RKO (cell line): ENCODE measurements at places on chromosomes 5 and 9.

DNA sequence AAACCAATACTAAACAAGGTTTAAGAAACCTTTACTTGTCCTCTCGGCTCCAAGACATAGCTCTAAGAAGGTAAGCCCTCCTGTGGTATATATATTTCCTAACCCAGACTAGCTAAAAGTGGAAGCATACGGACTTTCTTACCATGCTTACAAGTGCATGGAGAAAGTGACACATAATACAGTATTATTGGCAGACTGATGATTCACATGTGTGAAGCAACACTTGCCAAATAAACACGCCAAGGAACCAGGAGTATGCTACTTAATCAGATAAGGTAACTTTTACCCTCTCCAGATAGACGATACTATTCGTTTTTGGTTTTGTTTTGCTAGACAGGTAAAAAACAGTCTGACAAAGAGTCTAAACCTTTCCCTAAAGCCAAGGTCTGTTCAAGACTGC, 264.1 kb downstream of the MLLT3 start:
- DNase-seq, result peak; percentile 14

DNA sequence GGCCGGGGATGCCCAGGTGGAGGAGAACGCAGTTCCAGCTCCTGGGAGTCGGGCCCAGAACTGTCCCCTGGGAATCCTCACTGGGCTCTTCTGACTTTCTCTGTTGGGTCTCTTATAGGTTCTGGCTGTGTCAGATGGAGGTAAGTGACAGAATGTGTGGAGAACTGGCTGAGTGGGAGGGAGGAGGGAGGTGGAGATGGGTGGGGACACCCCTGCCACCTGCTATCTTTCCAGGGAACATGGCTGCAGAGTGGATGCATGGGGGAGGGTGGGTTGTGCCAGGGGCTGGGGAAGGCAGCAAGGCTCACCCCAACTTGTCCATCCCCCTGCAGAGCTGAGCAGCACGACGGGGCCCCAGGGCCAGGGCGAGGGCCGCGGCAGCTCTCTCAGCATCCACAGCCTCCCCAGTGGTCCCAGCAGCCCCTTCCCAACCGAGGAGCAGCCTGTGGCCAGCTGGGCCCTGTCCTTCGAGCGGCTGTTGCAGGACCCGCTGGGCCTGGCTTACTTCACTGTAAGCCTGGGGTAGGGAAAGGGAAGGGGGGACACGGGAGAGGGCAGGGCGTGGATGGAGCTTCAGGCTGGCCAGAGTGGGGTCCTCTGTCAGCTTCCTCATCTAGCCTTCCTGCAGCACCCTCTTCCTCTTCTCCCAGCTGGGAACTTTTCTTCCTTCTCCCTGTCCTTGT, 8.3 kb downstream of the RGS14 start:
- DNase-seq, result no peak

GRCh38 chr5:43780586-43780985, 177.6 kb downstream of the NNT start:
- no peak for DNase-seq

DNA sequence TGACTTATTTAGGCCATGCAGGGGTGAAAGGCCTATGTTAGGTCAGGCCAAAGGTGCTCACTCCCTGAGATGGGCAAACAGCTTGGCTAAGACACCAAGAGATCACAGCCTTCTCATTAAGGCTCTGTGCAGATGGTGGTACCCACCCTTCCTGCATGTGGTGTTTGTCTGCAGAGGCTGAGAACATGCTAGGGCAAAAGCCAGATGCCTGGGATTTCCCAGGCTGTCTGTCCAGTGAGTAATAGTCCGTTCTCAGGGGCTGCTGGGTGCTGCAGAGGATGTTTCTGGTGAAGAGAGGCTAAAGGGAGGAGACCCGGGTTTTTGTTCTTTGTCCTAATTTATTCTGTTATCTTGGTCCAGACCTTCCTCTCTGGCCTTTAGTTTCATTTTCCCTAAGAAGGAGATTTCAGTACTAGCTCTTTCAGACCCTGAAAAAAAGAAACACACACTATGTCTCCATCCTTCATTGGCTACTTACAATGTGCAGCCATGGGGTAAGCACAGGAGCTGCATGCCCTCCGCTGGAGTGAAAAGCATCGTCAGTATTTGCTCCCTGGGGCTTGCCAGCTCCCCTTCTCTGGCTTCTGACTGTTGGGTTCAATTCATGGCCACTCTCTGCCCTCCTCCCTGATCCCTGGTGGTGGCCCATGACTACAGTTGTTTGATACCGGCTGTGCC, 23.4 kb upstream of the GLRA1 start:
- DNase-seq, result no peak

- DNase-seq, result peak; percentile 48
These were observed 373.6 kb downstream of the ADGRV1 start for GRCh38 chr5:90932052-90932699.

GRCh38 chr9:33813712-33814641, 3.0 kb upstream of the UBE2R2 start:
- DNase-seq, result peak; percentile 81

DNA sequence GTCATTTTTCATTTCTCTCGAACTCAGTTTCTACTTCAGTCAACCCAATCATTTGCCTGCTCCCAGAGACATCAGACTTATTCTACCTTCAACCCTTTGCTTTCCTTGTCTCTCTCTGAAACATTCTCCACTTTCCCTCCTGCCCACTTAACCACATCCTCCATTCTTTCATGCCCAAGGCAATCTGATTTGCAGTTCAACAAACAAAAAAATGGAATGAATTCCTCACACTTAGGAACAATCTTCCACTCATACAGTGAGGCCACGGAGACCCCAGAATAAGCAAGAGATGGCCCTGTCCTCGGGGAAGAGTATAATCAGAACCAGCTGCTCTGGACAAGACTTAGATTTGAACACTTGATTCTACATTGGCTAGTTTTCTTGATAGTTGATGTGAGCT, 180.5 kb downstream of the RFK start:
- DNase-seq, result no peak

DNA sequence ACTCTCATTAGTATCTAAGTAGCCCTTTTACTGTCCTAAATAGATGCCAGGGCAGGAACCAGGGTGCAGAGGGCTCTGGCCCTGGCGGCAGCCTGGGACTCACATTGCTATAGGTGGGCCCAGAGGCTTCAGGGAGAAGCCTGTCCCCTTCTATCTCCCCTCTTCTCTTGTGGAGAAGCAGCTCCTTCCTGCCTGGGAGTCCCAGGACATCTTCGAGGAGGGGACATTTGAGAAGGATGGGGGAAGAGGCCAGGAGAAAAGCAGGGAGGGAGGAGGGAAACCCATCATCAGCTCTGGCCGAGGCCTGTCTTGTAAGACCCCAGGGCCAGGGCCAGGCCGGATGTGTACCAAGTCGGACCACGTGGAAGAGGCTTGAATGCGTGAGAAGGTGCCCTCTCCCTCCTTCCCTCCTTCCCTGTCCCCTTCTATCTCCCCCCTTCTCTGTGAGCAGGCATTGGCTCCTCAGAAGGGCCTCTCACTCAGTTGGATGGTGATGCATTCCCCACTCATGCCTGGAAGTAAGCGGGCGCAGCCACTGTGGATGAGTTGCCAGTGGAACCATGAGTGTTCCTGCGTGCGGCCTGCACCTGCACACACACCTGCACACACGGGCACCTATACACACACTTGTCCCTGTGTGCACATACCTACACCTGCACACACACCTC, 20.7 kb upstream of the LPCAT1 start:
- no peak for DNase-seq

DNA sequence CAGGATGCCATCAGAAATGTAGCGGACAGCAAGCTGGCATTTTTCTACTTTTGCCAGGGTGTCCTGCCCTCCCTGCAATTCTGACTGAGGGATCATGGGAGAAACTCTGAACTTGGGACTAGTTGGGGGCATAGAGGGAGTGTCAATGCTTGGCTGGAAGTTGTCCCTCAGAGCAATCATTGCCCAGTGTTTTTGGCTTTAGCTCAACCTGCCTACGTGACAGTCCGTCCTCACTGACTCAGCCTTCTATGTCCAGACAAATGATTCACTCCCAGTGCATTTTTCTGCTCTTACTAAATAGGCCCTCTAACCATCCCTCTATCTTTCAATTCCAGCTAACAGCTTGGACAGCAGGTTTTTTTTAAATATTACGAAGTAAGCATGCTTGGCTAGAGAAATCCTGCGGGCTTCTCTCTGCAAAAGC, 627.4 kb downstream of the TLR4 start:
- DNase-seq, result peak; percentile 65

DNA sequence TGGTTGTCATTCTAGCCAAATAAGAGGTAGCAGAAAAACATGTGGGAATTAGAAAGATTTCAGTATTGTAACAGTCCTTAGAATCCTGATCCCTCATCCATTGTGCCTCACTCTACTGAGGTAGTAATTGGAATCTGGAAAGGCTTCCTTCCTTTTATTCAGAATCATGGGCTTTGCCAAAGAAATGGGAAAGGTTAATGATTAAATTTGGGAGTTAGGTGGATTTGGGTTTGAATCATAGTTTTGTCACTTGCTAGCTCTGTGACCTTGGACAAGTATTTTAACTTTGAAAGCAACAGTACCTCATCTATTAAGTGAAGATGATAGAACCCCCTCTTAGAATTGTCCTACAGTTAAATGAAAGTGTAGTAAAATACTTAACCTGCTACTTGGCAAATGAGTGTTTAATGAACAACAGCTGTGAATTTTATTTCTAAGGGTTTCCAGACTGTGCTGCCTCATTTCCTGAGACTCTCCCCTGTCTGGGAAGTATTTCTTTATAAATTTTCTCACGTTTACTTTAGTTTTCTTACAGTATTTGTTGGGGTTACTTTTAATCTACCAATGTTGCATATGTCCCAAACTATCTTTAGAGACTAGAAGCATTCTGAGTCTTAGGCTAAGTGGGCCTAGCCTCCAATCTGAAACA, 11.7 kb downstream of the SPDL1 start:
- DNase-seq, result no peak

DNA sequence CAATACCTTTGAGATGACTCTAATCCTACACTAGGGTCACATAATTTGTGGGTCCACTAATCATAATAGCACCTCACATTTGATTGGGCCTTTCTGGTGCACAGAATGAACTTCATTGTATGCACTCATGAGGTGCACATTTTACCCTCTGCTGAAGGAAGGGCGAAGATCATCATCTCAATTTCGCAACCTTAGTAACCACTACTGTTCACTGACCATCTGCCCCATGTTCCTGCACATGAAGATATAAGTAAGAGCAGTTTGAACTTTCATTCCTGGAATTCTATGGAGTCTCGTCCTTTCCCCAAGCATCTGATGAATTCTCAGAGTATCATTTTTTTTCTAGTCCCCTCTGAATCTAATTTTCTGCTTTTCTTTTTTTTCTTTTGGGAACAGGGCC, 21.2 kb downstream of the GAS1 start:
- no peak for DNase-seq
